ENCODE measurements at places on chromosomes 13 and 19.
A peak's percentile ranks its signal among the peaks of the same experiment; 100 is the strongest.

DNA sequence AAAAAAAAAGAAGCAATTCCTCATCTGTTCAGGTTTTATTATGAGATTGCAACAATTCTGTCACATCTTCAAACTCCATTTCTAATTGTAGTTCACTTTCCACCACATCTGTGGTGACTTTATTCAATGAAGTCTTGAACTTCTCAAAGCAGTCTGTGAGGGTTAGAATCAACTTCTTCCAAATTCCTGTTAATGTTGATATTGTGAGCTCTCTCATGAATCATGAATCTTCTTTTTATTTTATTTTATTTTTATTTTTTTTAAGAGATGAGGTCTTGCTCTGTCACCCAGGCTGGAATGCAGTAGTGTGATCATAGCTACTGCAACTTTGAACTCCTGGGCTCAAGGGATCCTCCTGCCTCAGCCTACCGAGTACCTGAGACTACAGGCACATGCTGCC, 19.6 kb downstream of the ARHGAP35 start:
- DNase-seq, result no peak

- no peak for DNase-seq
Observed at GRCh38 chr13:23790577-23791170, 98.5 kb downstream of the MIPEP start.

- peak; percentile 74 for DNase-seq
Observed at GRCh38 chr13:101942038-101942437, 459.8 kb downstream of the FGF14 start.

- DNase-seq, result no peak
Observed at GRCh38 chr13:97826421-97827012, 127.0 kb upstream of the IPO5 start.

GRCh38 chr19:31570718-31571117, 221.5 kb upstream of the TSHZ3 start:
- DNase-seq, result no peak

GRCh38 chr13:39596685-39597084, 6.3 kb downstream of the LHFPL6 start:
- no peak for DNase-seq

DNA sequence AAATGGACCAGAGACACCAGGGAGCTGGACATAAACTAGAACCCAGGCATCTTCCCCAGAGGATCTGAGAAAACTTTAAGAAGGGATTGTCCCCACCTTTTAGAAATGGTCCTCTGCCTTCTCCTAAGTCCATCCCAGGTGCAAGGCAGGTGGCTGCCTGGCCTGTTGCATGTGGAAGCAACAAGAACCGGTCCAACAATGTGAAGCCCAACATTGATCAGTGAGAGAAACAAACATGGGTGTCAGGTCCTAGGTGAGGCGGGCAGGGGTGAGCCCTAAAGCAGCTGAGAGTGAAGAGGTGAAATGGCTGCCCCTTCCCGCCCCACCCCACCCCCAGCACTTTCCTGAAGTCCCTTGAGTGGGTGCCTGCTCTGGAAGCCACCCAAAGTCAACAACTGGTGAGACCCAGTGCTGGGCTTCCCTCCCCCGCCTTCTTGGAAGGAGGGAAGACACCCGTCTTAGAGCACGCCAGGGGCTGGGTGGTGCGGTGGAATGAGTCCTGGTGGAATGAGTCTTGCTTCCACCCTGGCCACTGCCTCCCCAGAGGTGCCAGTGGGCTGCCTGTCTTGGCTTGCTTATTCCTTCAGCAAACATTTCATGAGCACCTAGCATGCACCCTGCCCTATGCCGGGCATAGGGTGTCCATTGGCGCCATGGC, 1.7 kb downstream of the AP1M1 start:
- DNase-seq, result no peak

- DNase-seq, result no peak
Observed at GRCh38 chr13:113657851-113658741, at the start of gene ATP4B. TSS of gene ATP4B (minus strand) at chr13:113658198. CDS start at chr13:113658144, 54 bp downstream.

GRCh38 chr19:12825254-12826131, 8.9 kb downstream of the RTBDN start:
- DNase-seq, result no peak

Measured in NCI-H1417 treated with DMSO at 0.1 percent for 48 hours (cell line).